ENCODE measurements at places on chromosomes 16 and 17.

- no peak for DNase-seq
These were observed 5.4 kb upstream of the HAP1 start for GRCh38 chr17:41739661-41740352.

- DNase-seq = no peak
These were observed 546.4 kb upstream of the SALL1 start for GRCh38 chr16:51697454-51697853.

- no peak for DNase-seq
These were observed 13.8 kb downstream of the HYDIN start for GRCh38 chr16:71216714-71217113.

GRCh38 chr16:49332589-49333258, 40.9 kb upstream of the C16orf78 start:
- no peak for DNase-seq

- no peak for DNase-seq
These were observed 233.3 kb downstream of the CHD9NB start for GRCh38 chr16:52819405-52819804.

DNA sequence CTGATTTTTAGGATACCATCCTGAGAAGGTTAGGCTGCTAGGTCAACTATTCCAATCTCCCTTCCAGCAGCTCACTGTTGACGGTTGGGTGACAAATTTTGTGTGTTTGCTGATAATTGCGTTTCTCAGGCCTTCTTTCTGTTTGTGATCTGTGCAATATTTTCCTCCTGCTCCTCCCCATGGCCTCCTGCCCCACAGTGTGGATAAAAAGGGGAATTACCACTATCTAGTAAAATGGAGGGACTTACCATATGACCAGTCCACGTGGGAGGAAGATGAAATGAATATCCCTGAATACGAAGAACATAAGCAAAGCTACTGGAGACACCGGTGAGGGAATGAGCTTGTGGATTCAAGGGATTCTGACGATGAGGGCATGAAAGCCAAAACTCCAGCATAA, 9.2 kb downstream of the CHD3 start:
- DNase-seq = no peak

GRCh38 chr16:47156680-47157215, 13.0 kb upstream of the NETO2 start:
- DNase-seq = no peak

GRCh38 chr17:65954148-65954449, 237.8 kb downstream of the CEP112 start:
- no peak for DNase-seq
